ENCODE measurements at places on chromosomes 1 and 21.

DNA sequence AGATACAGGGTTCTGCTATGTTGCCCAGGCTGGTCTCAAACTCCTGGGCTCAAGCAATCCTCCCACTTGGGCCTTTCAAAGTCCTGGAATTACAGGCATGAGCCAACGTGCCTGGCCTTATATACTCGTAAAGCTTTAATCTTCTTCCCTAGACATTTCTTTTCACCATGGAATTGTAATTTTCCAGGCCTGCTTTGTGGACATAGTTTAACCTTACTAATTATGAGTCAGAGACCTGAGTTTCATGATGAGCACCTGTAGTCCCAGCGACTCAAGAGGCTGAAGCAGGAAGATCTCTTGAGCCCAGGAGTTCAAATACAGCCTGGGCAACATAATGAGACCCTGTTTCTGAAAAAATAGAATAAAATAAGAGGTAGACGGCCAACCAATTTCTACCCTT lies 12.3 kb downstream of the PATJ start:
- no peak for DNase-seq

- peak; percentile 25 for DNase-seq
Measured at GRCh38 chr1:194069168-194069830, 882.9 kb upstream of the B3GALT2 start.

GRCh38 chr1:6367381-6368012 lies 26.1 kb downstream of the ACOT7 start:
- no peak for DNase-seq

GRCh38 chr1:40270152-40270834 lies 12.3 kb downstream of the ZMPSTE24 start:
- DNase-seq, result no peak

DNA sequence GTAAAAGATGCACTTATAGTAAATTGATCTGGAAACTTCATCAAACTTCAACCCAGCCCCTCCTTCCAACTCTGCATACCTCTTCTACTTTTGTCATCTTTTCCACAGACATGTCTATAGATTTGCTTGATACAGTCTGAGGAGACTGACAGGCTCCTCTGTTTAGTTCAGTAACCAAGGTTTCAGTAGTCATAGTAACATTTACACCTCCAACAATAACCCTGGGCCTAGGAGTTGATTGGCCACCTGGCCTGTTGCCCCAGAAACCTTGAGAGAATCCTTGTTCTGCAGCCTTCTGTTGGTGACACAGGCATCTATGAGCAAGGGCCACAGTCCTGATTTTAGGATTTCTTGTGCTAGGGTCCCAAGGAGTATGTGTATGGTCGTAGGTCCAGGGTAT lies at the start of gene CFAP141:
Gene CFAP141, minus strand, starts transcription at position 138 of the 400 bp plus-strand sequence. Its CDS starts 26 bp downstream, at position 112.
- no peak for DNase-seq

DNA sequence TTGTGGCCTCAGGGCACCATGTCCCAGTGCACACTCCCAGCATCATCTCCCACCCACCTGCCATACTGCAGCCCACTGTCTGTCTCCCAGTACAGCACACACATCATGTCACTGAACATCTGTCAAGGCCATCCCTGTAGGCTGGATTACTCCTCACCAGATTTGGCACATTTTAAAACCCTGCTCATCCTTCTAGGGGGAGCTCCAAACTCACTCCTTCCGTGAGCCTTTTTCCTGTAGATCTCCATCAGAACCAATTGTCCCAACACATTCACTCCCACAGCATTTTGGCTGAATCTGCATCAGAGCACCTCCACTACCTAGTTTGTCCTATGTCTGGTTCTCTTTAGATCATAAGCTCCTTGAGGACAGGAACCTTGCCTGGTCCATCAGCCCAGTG lies 58.6 kb upstream of the GRIK3 start:
- no peak for DNase-seq

DNA sequence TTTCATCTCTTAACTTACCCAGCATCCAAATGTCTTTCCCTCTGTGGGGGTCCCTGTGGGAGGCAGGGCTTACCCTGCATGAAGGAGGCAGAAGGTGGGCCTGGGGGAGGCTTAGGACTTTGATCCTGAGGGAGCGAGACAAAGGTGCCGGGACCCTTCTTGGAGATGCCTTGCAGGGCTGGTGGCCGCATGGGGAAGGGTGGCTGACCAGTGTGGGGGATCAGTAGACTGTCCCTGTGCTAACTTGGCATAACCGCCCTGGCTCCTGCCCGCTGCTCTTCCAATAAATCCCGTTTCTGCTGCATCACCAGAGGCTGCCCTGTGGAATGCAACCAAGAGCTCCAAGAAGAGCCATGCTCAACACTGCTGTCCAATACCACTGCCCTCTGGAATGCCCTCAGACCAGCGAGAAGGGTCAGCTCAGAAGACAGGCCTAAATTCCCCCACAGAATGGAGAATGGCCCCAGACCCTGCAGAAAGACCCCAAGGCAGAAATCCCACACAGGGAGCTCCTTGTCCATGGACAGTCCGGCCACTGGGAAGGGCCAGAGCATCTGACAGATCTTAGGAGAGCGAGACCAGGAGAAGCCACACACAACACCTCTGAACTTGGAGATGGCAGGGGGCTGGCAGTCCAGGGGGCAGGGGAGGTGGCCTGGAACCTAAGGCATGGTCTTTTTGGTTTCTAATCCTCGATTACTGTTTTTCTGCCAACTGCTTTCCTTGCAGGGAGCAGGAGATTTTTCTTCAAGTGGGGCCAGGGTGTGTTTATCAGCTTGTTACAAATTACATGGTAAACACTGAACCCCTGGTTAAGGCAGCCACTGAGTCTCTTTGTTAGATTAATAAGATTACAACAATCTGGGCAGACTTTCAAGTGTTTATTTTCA lies 46.7 kb upstream of the DMRTB1 start:
- DNase-seq, result no peak

- DNase-seq, result no peak
Measured at GRCh38 chr21:37055271-37055855, 17.5 kb downstream of the PIGP start.

- no peak for DNase-seq
Measured at GRCh38 chr21:33254766-33255165, 11.4 kb upstream of the IL10RB start.

GRCh38 chr1:231139659-231140654 lies 21.9 kb upstream of the TRIM67 start:
- DNase-seq, result no peak

DNA sequence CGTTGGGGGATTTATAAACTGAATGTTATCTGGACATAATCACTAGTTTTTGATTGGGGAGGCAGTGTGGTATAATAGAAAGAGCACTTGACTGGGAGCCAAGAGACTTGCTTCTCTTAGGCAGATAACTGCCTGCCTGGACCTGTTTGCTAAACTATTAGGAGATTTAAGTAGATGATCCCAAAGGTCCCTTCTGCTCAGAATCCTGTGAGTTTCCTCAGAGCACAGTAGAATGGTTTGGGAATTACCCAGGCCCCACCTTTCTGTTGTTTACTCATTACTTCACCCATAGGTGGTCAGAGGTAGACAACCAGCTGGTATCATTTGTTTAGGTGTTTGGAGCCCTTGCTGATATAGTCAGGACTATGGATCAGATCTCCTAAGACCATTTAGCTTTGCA lies 10.3 kb upstream of the PODN start:
- no peak for DNase-seq

- DNase-seq, result no peak
Measured at GRCh38 chr1:158017800-158018595, 24.6 kb downstream of the KIRREL1 start.

GRCh38 chr1:64220241-64220640 lies 16.8 kb downstream of the UBE2U start:
- DNase-seq, result no peak

DNA sequence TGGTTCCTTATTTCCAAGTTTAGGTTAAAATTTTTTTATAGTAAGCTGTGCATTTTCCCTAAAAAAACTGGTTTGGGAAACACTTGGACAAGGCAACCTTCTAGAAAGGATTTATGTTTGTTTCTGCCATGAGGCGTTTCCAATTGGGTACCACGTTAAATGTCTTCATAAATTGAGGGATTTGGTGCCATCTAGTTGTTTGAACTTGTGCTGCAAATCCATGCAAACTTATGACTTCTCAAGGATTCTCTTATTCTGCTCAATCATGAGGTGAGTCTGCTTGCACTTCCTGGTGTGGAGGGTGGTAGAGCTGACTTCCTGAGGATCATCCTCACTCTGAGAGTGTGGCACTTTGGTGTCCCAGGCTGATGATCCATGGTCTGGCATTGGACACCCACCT lies 123.3 kb downstream of the PCNX2 start:
- peak; percentile 53 for DNase-seq

GRCh38 chr1:232886271-232886670 lies 64.1 kb upstream of the NTPCR start:
- DNase-seq, result no peak

GRCh38 chr1:116475850-116476218 lies 95.0 kb downstream of the CD58 start:
- DNase-seq, result no peak
